Aorta (tissue), 5 donors: ENCODE measurements at places on chromosomes 16 and 17. TPM values are rescaled to one million over a fixed set of nuclear protein-coding genes. Genes with fewer than 3 reads are reported as not detected.
A peak's percentile ranks its signal among the peaks of the same experiment; 100 is the strongest.

Gene KNOP1
- total RNA-seq = 11.6 TPM

Gene BAHCC1
- 22.8 TPM for total RNA-seq

Gene FTO
- 97.7 TPM for total RNA-seq

Gene ZNF174
- 8.2 TPM for total RNA-seq

Gene SLC13A5
- total RNA-seq = 0.36 TPM

Gene CCT6B
- 2.4 TPM for total RNA-seq

Gene ENO3
- total RNA-seq = 7.4 TPM

GRCh38 chr16:9741776-9742175 lies 440.5 kb downstream of the GRIN2A start:
- no peaks in the 10 kb centered on the region for H3K4me1 ChIP-seq
- H3K36me3 ChIP-seq = no peaks in the 10 kb centered on the region
- DNase-seq = no peak
- H3K4me3 ChIP-seq = no peak overlapping the region
- no peaks in the 10 kb centered on the region for H3K27me3 ChIP-seq

GRCh38 chr16:16197966-16198365 lies 25.3 kb downstream of the ABCC6 start:
- no peak for DNase-seq
- no peaks in the 10 kb centered on the region for H3K27me3 ChIP-seq
- H3K4me1 ChIP-seq = no peaks in the 10 kb centered on the region
- no peaks in the 10 kb centered on the region for H3K36me3 ChIP-seq

- H3K27ac ChIP-seq = no peak overlapping the region
- DNase-seq = no peak
- no peak overlapping the region for H3K4me3 ChIP-seq
- H3K36me3 ChIP-seq = no peaks in the 10 kb centered on the region
- H3K4me1 ChIP-seq = no peaks in the 10 kb centered on the region
Observed at GRCh38 chr16:82660966-82661365, 34.2 kb downstream of the CDH13 start.

DNA sequence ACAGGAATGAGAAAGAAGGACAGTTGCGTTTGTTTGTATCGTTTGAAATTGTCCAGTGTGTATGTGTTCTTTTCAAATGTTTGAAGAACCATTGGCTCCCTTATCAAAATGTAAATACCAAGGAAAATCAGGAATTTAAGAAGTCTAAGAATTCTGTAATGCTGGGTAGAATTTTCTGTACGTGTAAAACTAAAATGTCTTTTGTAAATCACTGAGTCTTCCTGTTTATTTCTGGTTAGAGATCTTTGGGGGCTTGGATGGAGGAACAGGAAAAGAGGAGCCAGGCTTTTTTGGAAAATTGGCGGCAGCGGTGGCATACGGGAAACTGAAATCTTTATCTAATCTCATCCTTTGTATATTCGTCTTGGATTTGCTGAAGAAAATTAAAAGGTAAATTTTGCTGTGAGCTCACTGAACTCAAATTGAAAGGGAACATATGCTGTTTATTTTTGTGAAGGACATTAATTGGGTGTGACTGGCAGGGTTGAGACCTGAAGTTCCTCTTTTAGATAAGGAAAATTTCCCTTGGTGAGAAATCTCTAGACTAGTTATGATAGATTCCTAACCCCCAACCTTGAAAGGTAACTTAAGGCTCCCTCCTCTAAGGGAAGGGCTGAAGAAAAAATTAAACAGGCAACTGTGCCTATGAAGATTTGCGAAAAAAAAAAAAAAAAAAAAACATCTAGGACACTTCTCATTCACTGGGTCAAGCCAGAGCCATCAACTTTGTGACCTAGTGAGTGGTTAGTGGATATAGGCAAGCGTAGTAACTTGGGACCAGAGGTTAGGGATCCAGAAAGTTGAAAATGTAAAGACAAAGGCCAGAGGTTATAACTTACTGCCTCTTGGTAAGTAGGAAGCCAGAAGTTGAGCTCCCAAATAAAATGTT lies 10.8 kb downstream of the TAT start:
- no peaks in the 10 kb centered on the region for H3K4me1 ChIP-seq
- no peak overlapping the region for H3K27ac ChIP-seq

- H3K36me3 ChIP-seq = no peaks in the 10 kb centered on the region
- no peaks in the 10 kb centered on the region for H3K27me3 ChIP-seq
- H3K27ac ChIP-seq = no peak overlapping the region
- no peak overlapping the region for H3K4me3 ChIP-seq
- no peaks in the 10 kb centered on the region for H3K4me1 ChIP-seq
Observed at GRCh38 chr17:44610331-44610730, 45.9 kb upstream of the MEIOC start.

DNA sequence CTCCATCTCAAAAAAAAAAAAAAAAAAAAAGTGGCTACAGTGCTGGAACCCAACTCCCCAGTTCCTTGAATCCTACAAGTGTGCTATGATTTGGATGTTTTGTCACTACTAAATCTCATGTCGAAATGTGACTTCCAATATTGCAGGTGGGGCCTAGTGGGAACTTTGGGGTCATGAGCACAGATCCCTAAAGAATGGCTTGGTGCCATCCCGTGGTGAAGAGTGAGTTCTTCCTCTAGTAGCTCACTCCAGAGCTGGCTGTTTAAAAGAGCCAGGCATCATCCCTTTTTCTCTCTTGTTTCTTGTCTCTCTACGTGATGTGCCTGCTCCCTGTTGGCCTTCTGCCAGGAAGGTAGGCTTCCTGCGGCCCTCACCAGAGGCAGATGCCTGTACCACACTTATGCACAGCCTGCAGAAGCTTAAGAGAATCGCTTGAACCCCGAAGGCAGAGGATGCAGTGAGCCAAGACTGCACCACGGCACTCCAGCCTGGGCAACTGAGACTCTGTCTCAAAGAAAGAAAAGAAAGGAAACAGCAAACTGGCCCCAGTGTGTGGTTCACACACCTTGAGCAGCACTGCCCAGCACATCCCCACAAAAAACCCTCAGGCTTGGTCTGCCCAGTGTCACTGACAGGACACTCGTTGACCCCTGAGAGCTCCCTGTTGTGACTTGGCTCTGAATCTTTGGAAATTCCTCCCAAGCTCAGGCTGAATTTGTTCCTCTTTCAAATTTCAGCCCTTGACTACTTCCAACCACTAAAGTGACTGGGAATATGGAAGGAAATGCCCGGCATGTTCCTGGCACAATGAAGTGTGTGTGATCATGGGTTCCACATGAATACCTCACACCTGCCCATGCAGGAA lies 3.1 kb downstream of the MT1E start:
- no peaks in the 10 kb centered on the region for H3K27me3 ChIP-seq
- no peaks in the 10 kb centered on the region for H3K36me3 ChIP-seq
- no peak overlapping the region for H3K4me3 ChIP-seq
- H3K27ac ChIP-seq = peak overlapping the region; percentile 48

DNA sequence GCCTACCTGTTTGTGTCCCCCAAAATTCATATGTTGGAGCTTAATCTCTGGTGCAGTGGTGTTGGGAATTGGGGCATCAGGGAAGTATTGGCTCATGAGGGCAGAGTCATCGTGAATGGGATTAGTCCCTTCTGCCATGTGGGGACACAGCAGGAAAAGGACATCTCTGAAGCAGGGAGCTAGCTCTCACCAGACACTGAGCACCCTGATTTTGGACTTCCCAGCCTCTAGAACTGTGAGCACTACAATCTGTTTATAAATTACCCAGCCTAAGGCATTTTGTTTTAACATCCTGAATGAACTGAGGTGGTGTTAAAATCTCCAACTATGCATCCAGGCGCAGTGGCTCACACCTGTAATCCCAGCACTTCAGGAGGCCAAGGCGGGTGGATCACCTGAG lies 206.0 kb downstream of the SEC14L1 start:
- DNase-seq = no peak
- H3K36me3 ChIP-seq = no peaks in the 10 kb centered on the region
- H3K4me3 ChIP-seq = no peak overlapping the region
- no peaks in the 10 kb centered on the region for H3K27me3 ChIP-seq
- H3K4me1 ChIP-seq = no peaks in the 10 kb centered on the region

GRCh38 chr17:35705705-35706104 lies 25.7 kb upstream of the RASL10B start:
- no peak for DNase-seq
- no peak overlapping the region for H3K4me3 ChIP-seq
- H3K27ac ChIP-seq = no peak overlapping the region
- H3K27me3 ChIP-seq = no peaks in the 10 kb centered on the region

DNA sequence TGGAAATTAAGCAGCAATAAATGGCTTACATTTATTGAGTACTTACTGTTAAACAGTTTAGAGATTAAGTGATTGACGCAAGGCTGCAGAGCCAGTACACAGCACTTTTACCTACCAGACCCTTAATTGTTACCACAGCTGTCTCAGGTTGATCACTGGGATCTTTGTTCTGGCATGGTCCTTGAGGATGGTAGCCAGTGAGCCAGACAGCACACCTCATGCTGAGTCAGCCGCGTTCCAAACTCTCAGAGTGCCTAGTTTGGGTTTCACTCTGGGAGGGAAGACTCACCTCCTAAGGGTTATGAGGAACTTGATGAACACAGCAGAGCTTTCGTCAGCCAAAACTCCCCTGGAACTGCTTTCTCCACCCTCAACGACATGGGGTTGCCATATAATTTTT lies 20.4 kb downstream of the CDH3 start:
- no peak for DNase-seq
- H3K4me3 ChIP-seq = no peak overlapping the region
- H3K27me3 ChIP-seq = no peaks in the 10 kb centered on the region
- H3K27ac ChIP-seq = no peak overlapping the region
- no peaks in the 10 kb centered on the region for H3K4me1 ChIP-seq
- H3K36me3 ChIP-seq = no peaks in the 10 kb centered on the region

- no peaks in the 10 kb centered on the region for H3K4me1 ChIP-seq
- no peak overlapping the region for H3K4me3 ChIP-seq
- H3K36me3 ChIP-seq = no peaks in the 10 kb centered on the region
- DNase-seq = no peak
Observed at GRCh38 chr17:28467456-28468025, 5.9 kb upstream of the SLC13A2 start.

DNA sequence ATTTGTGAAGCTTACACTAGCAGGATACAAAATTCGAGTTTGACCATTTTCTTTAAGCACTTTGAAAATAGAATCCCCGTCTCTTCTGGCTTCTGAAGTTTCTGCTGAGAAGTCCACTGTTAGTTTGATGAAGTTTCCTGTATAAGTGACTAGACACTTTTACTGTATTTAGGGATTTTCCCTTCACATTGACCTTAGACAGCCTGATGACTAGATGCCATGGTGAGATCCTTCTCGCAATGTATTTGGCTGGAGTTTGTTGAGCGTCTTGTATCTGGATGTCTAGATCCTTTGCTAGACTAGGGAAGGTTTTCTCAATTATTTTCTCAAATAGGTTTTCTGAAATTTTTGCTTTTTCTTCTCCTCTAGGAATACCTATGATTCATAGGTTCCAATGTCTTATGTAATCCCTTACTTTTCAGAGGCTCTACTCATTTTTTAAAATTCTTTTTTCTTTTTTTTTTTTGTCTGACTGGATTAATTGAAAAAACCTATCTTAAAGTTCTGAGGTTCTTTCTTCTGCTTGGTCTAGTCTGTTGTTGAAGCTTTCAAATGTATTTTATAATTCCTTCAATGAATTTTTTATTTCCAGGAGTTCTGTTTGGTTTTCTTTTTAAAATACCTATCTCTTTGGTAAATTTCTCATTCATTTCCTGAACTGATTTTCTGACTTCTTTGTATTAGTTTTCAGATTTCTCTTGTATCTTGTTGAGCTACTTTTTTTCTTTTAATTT lies 63.7 kb upstream of the ABCC11 start:
- no peaks in the 10 kb centered on the region for H3K36me3 ChIP-seq
- no peak for DNase-seq
- no peaks in the 10 kb centered on the region for H3K27me3 ChIP-seq
- no peaks in the 10 kb centered on the region for H3K4me1 ChIP-seq
- no peak overlapping the region for H3K27ac ChIP-seq

DNA sequence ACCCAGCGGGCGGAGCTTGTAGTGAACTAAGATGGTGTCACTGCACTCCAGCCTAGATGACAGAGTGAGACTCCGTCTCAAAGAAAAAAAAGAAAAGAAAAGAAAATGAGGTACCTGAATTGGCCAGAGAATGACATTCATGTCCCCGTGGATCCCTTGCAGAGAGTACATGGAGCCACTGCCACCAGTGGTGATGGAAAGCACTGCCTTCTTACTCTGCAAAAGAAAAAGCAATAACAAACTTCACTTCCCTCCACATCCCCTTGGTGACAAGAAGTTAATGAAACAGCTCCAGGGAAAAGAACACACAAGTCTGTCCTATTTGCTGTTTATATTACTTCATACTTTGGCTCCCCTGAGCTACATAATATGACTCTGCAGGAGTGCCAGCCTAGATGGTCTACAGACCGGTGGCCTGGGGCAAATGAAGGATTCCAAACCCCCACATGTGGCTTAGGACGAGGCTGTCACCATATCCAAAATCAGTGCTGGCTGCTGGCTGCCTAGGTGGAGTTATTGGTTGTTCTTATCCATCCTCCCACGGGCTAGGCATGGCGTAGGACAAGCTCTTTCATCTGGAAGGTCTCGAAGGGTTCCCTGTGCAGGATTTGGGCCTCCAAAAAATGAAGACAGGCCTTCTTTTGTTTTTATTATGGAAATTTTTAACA lies 13.3 kb downstream of the NQO1 start:
- H3K36me3 ChIP-seq = no peaks in the 10 kb centered on the region
- H3K27ac ChIP-seq = no peak overlapping the region
- no peaks in the 10 kb centered on the region for H3K4me1 ChIP-seq
- H3K27me3 ChIP-seq = no peaks in the 10 kb centered on the region
